ENCODE measurements at places on chromosomes 1 and 21.

DNA sequence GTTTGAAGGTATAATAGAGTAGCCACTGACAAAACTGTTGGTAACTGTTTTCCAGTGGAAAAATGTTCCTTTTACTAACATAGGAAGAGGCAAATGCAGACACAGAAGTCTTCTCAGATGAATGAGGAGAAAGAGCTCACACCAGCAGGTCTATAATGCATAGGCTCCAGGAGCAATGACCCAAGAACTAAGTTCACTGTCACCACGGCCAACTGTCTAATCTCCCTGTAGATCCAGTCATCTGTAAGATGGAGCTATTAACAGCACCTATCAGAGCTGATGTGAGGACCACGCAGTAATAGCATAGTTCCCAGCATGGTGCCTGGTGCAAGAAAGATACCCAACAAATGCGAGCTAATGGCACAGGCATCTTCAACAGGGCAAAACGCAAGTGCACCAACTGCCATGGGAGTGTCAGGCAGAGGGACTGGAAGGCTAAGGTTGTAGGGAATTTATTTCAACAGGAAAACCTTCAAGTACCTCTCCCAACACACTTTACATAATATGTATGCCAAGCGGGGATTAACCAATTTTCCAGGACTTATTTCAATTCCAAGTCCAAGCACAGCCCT, 12.9 kb downstream of the GNB1 start:
- DNase-seq = no peak

GRCh38 chr1:220323717-220324116, 51.5 kb upstream of the RAB3GAP2 start:
- DNase-seq = no peak

GRCh38 chr1:244352156-244352830, 99.4 kb downstream of the ADSS2 start:
- no peak for DNase-seq

- no peak for DNase-seq
Observed at GRCh38 chr21:31443736-31444521, 99.9 kb upstream of the TIAM1 start.

GRCh38 chr21:38843806-38844503, 38.2 kb downstream of the ETS2 start:
- DNase-seq = no peak

DNA sequence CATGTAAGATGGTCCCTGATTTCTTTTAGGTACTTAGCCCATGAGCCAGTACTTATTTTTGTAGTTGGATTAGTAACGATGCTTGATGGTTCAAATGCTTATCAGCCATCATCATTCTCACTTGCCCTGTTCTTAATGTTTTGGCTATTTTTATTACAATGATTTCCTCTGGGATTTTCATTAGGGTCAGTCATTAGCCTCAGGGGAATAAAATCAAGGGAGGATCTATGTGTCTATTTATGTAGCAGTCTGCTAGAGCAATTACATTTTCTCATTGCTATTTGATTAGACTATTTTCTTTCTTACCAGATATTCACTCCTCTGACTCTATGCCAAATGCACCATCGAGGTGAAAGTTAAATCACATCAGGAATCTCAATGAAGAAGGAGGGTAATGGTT, 10.9 kb upstream of the CCT8 start:
- DNase-seq = no peak

- no peak for DNase-seq
Observed at GRCh38 chr1:46422261-46422871, 28.2 kb downstream of the FAAH start.

DNA sequence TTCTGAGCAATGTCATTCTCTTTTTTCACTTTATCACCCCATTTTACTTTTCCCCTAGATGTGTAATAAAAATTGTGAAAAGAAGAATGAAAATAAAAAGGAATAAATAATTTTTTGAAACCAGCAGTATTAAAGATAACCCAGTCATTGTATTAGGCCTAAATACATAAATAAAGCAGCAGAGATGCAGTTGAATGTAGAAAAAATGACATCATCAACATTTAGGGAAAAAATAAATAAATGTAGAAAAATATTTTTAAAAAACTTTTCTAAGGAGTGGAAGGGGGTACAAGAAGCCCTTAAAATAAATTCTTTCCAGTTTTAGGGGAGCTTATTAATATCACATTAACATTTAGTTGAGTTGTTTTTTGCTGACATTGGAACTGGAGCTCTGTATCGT, 15.3 kb upstream of the ENAH start:
- DNase-seq = no peak

GRCh38 chr1:156241926-156242325, at the start of gene BGLAP:
Gene BGLAP, plus strand, starts transcription at chr1:156242184. Its CDS starts 48 bp downstream, at chr1:156242232.
- no peak for DNase-seq

DNA sequence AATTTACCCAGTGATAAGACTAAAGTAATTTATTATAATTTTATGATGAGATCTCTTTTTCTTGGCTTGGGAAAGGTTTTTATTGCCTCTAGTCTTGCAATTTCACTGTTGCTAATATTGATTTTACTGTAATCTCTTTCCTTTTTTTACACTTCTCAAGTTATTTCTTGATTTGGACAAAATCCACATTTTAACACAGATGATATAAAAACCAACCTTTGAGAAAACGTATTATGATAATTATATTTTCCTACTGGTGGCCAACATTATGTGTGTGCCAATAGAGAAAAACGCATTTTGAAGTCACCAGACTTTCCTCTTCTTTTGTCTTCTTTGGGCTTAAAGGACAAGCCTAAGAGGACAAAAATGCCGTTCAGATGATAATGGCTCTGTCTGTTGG, 314.9 kb downstream of the PRDM2 start:
- DNase-seq = no peak

DNA sequence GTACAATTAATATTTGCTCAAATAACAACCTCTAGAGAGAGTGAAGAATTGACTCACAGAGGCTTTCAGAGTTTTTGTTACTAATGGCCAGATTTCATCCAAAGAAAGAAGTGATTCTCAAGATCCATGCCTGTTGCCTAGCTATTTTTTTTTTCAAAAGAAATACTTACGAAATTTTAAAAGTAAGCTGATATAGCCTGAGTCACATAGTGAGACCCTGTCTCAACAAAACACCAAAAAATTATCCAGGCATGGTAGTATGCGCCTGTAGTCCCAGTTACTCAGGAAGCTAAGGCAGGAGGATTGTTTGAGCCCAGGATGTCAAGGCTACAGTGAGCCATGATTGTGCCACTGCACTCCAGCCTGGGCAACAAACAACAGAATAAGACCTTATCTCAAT, 14.6 kb downstream of the PALMD start:
- no peak for DNase-seq

- DNase-seq = no peak
Observed at GRCh38 chr1:176479971-176480370, 17.0 kb downstream of the PAPPA2 start.

- no peak for DNase-seq
Observed at GRCh38 chr1:7177438-7178146, 392.3 kb downstream of the CAMTA1 start.
